Stimulated activated CD8-positive, alpha-beta memory T cell treated with anti-CD3 and anti-CD28 coated beads, Interleukin-7, amount 100 ng/mL, for 1 hour (primary cell): ENCODE measurements at places on chromosomes 13 and 19.
A peak's percentile ranks its signal among the peaks of the same experiment; 100 is the strongest.

GRCh38 chr19:50794074-50794875 lies 4.1 kb downstream of the ACP4 start:
- no peak for DNase-seq

DNA sequence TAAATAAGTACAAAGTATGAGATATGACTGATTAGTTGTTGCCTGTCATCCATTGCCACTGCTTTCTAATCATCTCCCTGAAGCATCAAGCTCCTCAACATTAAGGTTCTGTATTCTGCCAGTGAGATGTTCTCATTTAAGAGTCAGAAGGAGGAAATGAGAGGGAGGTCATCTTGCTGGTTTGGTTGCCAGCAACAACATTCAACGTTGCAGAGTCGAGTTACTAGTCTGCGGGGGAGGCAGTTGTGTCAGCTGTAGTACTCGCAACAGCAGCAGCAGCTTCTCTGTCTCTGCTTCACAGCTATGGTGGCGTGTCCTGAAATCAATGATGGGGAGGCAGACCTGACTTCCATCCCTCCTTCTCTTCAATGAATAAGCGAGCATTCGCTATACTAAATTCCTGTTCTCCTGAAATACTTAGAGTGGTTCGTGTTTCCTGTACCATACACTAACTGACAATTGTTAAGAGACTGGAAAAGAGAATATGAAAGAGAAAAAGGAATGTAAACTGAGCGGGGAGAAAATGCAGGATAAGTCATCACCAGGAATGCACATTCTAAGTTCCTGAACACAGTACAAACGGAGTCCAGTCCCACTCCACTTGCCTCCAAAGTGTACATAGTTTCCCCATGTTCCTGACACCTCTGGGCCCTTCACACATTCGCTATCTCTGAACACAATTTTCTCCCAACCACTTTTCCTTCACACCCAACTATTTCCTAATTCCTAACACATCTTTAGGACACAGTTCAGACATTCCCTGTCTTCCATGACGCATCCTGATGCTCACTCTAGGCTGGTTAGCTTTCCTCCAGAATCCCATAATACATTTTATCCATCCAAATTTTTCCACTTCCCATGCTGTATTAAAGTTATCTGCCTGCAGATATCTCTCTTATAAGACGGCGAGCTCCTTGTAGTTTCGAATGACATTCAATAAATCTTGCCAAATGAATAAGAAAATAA lies 263.0 kb downstream of the KLF12 start:
- DNase-seq = no peak

- no peak for DNase-seq
Observed at GRCh38 chr13:111551204-111551820, 230.9 kb downstream of the TEX29 start.

DNA sequence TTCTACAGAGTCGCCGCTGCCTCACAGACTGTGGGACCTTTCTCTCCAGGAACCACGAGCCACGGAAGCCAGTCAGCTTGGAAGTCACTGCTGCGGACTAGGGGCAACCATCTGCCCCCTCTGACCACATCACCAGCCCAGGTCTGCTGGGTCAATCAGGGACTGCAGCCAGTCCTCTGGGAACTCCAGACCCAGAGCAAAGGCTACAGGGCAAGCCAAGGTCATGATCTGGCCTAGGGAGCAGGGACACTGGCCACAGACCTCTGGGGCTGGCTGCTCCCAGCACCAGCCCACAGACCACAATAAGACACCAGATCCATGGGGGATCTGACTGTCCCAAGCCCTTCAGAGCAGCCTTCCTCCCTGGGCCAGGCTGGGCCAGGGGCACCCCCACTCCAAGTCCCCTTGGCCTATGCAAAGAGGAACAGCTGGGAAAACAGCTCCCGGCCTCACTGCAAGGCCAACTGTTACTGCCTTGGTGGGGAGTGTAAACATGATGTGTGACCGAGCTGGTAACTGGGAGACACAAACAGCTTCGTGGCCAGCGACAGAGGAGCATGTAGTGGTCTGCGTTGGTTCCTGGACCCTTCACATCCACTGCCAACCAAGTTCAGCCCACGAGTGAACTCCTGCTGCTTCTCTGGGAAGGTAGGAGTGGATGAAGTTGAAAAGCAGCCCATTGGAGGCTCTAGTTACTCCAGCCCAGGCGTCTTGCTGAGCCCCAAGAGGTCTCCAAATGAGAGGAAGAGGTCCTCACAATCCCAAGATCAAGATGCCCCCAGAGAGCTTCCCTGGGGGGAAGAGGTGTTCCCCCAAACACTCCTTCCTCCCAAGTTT lies 1.5 kb downstream of the AKT2 start:
- no peak for DNase-seq

- DNase-seq = peak; percentile 5
Observed at GRCh38 chr19:35545855-35546381, 492 bp downstream of the TMEM147 start.

GRCh38 chr13:107339209-107339608 lies 771.3 kb upstream of the ARGLU1 start:
- no peak for DNase-seq

GRCh38 chr19:51396175-51396574 lies 5.8 kb upstream of the C19orf84 start:
- DNase-seq = no peak

DNA sequence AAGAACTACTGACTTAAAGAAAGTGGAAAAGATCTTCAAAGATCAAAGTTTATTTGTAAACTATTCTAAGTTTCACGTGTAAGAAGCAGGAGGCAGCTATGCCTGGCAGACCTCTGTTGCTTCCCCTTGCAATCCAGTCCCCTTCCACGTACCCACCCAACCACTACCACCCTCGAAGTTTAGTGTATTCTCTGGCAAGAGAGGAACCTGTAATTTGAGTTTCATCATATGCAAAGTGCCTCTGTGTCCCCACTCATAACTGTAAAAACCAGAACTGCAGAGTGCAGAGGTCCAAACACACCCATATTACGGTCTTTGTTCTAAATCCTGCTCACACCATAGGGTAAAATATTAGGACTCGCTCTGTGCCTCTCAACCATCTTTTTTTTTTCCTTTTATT lies 75.8 kb upstream of the FRY start:
- no peak for DNase-seq

DNA sequence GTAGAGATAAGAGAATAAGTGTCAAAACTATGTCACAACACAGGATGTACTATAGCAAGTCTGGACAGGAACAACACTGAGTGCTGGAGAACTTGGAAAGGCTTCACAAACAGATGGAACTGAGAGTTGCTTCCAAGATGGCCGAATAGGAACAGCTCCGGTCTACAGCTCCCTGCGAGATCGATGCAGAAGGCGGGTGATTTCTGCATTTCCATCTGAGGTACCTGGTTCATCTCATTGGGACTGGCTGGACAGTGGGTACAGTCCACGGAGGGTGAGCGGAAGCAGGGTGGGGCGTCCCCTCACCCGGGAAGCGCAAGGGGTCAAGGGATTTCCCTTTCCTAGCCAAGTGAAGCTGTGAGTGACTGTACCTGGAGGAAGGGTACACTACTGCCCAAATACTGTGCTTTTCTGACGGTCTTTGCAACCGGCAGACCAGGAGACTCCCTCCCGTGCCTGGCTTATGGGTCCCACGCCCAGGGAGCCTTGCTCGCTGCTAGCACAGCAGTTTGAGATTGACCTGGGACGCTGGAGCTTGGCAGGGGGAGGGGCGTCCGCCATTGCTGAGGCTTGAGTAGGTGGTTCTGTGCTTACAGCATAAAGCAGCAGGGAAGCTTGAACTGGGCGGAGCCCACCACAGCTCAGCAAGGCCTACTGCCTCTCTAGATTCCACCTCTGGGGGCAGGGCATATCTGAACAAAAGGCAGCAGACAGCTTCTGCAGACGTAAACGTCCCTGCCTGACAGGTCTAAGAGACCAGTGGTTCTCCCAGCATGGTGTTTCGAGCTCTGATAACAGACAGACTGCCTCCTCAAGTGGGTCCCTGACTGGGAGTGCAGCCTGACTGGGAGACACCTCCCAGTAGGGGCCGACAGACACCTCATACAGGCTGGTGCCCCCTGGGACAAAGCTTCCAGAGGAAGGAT lies 46.0 kb downstream of the USP12 start:
- no peak for DNase-seq

DNA sequence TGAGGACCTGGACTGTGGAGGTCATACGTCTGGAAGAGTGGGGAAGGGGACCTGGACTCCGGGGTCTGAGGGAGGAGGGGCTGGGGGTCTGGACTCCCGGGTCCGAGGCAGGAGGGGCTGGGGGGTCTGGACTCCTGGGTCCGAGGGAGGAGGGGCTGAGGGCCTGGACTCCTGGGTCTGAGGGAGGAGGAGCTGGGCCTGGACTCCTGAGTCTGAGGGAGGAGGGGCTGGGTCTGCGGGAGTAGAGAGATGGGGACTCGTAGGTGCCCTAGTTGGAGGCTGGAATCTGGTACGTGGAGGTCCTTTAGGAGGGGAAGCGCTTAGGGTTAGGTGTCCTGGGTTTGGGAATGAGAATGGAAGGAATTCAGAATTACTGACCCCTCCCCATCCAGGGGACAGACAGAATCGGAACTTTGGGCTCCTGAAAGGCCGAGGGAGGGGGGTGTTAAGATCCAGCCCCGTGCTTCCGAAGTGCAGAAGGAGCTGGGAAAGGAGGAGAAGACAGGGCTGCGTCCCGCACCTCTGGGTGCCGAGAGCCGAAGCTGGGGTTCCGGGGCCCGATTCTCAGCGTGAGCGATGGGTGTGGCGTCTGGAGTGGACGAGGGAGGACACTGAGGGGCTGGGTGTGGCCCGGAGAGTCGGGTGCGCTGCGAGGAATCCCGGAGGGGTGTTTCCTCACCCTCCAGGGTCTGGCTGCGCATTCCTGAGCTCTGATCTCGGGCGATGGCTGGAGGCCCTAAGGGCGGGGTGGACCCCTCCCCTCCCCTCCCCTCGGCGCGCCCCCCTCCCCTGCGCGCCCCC lies 608 bp downstream of the MYADM start:
- no peak for DNase-seq

GRCh38 chr13:23021906-23022305 lies 158.9 kb upstream of the SGCG start:
- DNase-seq = no peak

- no peak for DNase-seq
Observed at GRCh38 chr13:38421590-38422560, 72.2 kb downstream of the UFM1 start.

DNA sequence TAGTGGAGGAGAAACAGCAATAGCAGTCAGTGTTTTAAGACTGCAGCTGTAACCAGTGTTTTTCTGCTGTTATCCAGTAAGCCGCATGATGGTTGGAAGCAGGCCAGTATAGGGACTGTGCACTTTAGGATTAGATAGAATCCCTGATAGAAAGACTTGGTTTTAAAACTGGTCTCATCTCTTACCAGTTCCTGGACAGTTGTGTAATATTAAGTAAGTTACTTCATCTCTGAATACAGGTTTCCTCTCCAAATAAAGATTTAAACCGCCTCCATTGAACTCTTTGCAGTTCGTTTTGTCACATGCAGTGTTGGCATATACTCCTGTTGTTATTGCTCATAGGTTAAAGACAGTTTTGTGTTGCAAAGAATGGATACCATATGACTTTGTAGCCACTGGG lies 25.6 kb downstream of the URI1 start:
- no peak for DNase-seq

DNA sequence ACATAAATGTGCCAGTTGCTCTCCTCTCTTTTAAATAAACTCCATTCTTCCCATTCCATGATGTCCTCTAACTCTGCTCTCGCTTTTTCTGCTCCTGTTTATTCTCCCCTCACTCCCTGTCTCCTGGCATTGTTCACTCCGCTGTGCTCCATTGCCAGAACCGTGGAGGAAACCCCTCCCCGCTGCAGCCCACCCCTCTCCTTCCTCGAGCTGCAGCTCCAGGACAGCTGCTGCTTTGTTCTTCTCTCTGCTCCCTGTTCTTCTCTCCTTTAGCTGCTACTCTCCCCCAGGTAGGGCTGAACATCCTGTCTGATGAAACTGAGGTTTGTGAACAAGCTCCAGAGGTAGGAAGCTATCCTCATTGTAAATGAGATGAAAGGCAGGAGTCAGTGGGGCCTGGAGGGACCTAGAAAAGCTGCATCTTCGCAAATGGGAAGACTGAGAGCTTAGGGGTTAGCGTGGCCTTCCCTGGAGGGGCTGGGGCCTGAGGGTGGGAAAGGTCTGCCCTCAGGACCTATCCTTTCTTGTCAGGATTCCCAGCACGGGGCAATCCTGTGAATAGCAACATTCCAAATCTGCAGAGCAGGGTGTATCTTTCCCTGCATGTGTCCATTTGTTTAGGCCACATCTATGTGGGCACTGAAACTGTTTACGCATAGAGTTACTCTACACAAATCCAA lies 243.7 kb downstream of the DNAJC15 start:
- DNase-seq = no peak

GRCh38 chr19:8096071-8096470 lies 43.5 kb downstream of the CCL25 start:
- no peak for DNase-seq

GRCh38 chr13:99911069-99911964 lies 60.2 kb downstream of the ZIC5 start:
- no peak for DNase-seq

GRCh38 chr19:21434516-21434915 lies 37.6 kb downstream of the ZNF493 start:
- no peak for DNase-seq

DNA sequence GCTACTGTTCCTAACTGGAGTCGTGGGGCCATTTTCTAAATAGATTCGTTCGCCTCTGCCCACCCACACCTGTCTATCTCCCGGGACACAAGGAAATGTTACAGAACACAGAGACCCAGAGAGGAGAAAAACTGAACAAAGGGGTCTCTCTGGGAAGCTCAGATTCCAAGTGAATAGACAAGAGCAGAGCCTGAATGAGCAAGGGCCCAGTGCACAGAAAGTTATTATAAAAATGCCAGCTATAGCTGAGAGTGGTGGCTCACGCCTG lies 27.2 kb upstream of the FEM1A start:
- no peak for DNase-seq

DNA sequence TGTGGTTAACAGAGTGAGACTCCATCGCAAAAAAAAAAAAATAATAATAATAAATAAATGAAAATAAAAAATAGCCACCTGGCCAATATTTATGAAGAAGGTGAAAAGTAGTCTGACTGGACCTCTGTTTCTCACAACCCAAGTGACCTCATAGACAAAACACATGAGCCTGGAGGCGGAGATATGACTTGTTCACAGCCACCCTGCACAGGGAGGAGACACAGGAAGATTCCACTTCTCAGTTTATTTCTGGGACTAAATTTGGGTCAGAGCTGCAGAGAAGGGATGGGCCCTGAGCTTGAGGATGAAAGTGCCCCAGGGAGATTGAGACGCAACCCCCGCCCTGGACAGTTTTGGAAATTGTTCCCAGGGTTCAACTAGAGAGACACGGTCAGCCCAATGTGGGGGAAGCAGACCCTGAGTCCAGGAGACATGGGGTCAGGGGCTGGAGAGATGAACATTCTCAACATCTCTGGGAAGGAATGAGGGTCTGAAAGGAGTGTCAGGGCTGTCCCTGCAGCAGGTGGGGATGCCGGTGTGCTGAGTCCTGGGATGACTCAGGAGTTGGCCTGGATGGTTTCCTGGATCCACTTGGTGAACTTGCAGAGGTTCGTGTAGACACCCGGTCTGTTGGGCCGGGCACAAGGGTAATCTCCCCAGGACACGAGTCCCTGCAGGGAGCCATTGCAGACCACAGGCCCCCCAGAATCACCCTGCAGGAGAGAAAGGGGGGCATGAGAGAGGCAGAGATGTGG lies 9.6 kb downstream of the KLK5 start:
- DNase-seq = no peak
